ENCODE measurements at places on chromosomes 6 and 20.

- no peak for DNase-seq
These were observed 30.6 kb downstream of the SPINT4 start for GRCh38 chr20:45752746-45753145.

DNA sequence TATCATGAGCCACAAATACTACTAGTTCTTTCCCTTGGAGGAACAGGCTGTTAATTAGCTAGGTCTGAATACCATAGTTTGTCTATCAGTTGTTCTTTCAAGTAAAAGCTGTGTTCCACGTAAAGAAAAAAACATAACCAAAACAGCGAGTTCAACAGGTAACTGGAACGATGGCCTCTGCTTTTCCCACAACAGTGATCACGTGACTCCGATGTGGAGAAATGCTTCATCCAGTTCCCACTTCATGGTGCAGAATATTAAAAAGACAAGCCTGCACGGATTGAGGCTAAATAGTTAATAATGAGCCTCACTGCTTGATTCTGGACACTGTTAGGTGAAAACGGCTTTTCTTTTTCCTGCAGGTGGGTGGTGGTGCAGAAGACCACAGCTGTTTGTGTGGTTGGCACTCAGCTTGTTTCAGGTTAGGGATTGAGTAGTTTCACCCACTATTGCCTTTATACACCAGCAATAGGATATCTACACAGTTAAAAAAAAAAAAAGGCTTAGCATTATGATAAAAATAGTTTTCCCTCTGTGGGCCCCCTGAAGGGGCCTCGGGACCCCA, 88.1 kb downstream of the DACT2 start:
- no peak for DNase-seq

DNA sequence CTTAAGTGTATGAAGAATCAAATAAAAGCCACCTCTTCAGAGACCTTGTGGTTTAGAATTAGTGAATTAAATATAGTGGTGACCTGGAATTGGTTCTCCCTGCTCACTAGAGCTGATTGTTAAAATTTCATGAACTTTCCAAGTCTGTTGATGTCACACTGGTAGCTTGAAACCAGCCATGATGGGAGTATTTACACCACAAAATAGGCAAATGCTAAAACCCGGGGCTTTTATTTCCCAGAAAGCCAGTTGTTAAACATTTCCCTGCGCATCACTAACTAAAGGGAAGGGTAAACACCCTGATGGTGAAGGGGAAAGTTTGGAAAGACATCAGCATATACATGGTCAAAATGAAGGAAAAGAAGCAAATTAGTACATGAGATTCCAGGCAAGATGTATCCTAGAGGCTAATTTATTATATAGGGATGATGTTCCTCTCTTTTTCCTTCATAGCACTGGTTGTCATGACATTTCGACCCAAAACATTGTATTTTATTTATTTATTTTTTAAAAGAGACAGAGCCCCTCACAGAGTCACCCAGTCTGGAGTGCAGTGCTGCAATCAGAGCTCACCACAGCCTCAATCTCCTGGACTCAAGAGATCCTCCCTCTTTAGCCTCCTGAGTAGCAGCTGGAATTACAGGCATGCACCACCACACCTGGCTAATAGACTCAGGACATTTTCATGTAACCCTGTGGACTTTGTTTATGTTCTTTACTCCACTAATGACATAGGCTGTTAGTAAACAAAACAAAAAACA, 123.2 kb downstream of the RIN2 start:
- DNase-seq, result no peak

DNA sequence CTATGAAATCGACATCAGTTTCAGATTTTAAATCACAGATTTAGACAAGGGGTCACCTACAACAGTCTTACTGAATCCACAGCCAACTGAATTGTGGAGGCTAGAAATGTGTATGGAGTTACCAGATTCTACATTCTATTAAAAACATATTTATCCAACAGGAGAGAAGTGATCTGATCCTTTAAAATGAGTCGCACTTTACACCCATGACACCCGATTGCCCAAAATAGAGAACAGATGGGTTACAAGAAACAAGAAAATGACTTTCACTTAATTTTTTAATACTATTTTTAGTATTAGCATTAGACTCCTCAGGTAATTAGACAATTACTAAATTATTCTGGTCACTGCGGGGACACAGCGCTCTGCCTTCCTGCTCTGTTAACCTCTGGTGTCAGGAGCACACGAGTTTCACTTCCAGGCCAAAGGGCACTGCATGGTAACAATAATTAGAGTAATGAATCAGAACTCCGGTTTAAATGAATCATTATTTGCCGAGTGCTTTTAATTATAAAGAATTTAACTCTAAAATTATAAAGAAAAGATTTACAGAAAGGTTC, 108.6 kb downstream of the ATP9A start:
- no peak for DNase-seq

DNA sequence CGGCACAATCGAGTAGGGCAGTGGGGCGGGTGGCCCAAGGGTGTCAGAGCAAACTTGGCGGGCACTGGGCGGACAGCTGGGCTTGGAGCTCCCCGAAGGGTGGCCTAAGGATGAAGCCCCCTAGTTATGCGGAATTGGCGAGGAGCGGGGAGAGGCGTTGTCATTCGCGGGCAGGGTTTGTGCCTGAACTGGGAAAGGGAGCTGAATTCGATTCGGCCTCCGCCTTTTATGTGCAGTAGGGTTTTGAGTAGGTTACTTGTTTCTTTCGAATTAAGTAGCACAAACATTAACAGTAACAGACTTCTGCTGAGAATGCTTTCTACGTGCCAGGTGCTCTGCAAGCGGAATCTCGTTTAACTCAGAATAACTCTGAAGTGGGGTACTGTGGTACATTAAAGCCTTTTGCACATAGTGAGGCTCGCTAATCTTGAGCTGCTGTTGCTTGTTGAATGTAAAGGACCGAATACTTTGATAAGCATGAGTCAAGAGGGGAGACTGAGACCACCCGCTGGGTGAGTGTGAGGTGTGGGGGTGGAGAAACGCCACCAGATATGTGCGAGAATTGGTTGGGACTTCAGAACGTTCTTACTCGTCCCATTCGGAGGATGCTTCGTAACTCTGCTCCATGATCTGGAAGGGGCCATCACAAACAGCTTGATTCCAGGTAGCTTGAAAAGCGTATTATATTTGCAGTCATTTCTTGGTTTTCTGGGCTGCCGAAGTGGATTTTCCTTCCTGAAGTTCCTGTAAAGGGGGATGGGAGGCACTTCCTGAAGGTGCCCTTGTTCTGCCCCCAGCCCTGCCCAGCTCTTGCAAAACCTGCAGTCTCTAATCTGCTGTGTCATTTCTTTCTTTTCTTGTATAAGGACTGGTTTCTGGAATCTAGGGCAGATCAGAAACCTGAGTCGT, 833 bp downstream of the RAB5IF start:
- no peak for DNase-seq

GRCh38 chr6:157762636-157763035, 60.4 kb upstream of the SNX9 start:
- DNase-seq, result no peak

- DNase-seq, result no peak
These were observed 181.4 kb downstream of the SIM1 start for GRCh38 chr6:100283285-100283684.

- DNase-seq, result no peak
These were observed 44.3 kb downstream of the CTCFL start for GRCh38 chr20:57480444-57481160.

Data from NCI-H1092 (cell line).